ENCODE measurements at places on chromosomes 7 and 10.

- DNase-seq: no peak
Measured at GRCh38 chr10:354901-355617, 219.8 kb downstream of the ZMYND11 start.

DNA sequence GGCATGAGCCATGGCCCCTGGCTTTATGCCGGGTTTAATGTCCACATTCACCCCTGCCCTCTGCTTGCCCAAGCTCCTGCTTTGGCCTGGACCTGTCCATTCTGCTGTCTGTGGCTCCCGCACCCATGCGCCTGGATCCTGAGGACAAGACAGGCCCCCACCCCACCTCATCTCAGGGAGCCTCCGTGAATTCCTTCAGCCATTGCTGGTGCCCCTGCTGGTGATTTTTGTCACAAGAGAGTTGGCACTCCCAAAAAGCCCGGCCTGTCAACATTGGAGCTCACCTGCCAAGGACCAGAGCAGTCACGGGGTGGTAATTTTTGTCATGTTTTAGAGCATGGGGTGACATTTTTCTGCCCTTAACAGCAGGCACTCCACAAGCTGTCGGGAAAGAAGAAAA lies 127.5 kb upstream of the PLXNA4 start:
- no peak for DNase-seq

GRCh38 chr10:71309919-71310318 lies 9.1 kb upstream of the SLC29A3 start:
- DNase-seq: no peak

GRCh38 chr7:43113622-43114457 lies 1.4 kb downstream of the HECW1 start:
- DNase-seq: no peak

GRCh38 chr10:105949721-105950120 lies 1214.8 kb downstream of the SORCS1 start:
- no peak for DNase-seq

DNA sequence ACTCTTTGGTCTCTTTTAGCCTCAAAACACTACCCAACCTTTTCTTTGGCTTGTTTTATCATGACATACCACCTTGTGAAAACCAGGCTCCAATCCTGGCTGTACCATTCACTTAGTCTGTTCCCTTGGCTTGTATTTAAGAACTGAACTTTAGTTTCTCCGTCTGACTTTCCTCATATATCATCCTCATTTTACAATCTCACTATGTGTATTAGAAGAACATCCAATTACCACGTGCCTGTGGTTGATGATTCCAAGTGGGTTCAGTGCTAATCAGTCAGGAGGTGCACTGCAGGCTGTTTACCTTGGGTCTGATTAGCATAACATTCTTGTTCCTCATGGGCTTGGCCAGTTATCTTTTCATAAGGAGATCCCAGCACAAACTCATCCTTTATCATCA lies 144.8 kb upstream of the KLF14 start:
- DNase-seq: no peak

DNA sequence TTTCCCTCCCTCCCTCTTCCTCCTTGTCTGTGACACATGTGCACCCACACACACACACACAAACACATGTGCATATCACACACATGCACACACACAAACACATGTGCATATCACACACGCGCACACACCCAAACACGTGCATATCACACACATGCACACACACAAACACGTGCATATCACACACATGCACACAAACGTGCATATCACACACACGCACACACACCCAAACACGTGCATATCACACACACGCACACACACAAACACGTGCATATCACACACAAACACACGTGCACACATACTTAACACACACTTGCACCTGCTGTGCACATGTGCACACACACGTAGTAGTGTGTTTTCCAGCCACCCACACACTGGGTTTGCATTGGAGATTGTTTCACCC lies 29.4 kb upstream of the KNDC1 start:
- no peak for DNase-seq

GRCh38 chr10:124381011-124381611 lies 37.6 kb downstream of the OAT start:
- DNase-seq: no peak

GRCh38 chr7:122092964-122093797 lies 50.9 kb downstream of the AASS start:
- DNase-seq: peak; percentile 72

- DNase-seq: no peak
Measured at GRCh38 chr10:113983552-113983951, 60.1 kb upstream of the ADRB1 start.

- no peak for DNase-seq
Measured at GRCh38 chr10:49092477-49092876, 22.8 kb downstream of the VSTM4 start.
